Stimulated activated CD8-positive, alpha-beta memory T cell treated with anti-CD3 and anti-CD28 coated beads, Interleukin-2, amount 100 ng/mL, for 1 hour (primary cell): ENCODE measurements at places on chromosomes 13 and 19.

GRCh38 chr19:47663911-47664771 lies 49.1 kb upstream of the EHD2 start:
- DNase-seq = no peak

DNA sequence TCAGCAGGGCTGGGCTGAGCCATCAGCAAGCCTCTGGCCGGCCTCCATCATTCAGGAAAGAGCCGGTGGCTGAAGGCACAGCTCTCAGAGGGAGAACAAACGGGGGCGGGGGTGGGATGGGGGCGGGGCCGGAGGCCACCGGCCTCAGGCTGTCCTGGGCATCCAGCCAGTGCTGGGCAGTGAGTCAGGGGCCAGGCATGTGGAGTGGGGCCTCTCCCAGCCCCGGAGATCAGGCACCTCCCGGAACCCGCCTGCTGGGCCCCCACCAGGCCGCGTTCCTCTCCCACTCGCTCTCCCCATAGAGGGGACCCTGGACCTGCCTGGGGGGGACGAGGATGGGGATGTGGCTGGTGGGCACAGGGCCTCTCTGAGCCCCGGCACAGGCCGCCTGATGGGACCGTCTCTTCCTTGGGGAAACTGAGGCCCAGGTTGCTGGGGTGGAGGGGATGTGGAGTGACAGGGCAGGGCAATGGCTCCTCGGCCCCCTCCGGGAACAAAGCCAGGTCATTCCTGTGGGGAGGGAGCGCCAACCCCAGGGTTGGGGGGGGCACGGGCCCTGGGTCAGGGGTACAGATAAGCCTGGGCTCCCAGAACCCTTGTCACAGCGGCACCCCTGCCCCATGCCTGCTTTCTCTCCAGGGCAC lies 12.9 kb downstream of the SPC24 start:
- DNase-seq = no peak

DNA sequence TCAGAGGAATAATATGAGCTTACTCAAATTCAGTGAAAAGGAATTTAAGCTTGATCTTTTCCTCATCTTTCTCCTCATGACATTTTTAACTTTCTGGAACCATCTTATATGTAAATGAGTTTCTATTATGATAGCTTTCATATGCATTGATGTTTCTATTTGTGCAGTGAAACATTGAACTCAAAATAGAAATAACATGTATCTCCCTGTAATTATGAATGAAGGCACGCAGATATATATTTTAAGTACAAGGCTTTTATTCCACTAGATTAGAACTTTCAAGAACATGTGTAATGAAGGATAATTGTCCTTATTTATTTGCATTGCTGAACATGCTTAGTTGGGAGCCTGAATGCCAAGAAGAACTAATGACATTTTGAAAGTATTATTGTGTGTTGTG lies 1391.7 kb upstream of the MIR17HG start:
- no peak for DNase-seq

DNA sequence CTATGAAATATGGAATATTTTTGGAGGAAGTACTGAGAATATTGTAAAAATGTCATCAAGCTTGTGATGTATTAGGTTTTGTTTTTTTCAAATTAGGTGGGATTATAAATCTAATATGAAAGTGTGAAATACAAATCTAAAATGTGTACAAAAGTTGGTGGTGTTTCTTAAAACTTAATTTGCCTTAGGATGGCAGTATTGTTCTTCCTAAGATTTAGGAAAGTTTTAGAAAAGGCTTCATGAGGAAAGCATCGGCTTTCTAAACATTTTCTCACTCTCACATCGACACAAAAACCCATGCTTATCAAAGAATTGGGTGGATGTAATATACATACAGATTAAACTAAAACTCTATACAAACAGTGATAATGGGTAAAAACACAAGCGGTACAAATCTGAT lies 972.0 kb upstream of the PCDH20 start:
- DNase-seq = no peak

DNA sequence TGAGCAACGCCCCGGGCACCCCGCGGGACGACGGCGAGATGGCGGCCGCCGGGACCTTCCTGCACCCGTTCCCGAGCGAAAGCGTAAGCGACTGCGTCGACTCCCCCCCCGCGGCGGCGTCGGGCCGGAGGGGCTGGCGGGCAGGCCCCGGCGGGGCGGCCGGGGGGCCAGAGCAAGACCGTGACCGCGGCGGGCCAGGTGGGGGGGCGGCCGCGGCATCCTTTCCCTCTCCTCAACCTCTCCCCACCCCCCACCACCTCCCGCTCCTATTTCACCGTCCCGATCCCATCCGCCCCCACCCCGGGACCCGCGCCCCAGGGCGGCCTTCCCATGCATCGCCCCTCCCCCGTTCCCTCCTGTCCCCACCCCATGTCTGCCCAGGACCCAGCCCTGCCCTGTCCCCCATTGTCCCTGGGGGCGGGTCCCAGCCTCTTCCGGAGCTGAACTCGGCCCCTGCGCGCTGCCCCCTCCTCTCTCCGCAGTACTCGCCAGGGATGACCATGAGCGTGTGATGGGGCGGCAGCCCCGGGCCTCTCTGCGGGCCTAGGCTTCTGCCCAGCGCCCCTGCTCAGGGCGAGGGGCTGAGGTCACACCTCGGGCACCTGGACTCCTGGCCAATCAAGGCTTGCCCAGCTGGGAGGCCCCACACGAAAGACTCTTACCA lies 4.1 kb downstream of the ISYNA1 start:
- no peak for DNase-seq

- no peak for DNase-seq
Observed at GRCh38 chr13:79528759-79529191, 47.8 kb downstream of the NDFIP2 start.

- no peak for DNase-seq
Observed at GRCh38 chr19:17499648-17500446, 11.6 kb upstream of the PGLS start.

DNA sequence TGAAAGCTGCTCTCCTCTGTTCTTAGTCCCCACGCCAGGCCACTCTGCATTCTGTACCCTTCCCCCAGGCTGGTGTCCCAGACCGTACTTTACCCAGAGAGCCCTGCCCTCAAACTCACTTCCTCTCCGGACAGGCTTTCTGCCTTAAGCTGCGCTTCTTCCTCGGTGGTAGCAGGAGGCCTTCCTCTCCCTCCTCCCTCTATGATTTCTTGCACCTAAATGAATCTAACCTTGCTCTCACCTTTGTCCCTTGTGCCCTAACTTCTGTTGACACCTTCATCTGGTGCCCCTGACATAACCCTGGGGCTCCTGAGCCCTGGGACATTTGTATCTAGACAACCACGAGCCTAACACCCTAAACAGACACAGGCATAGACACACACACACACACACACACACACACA lies 29.6 kb upstream of the CEACAM21 start:
- no peak for DNase-seq

GRCh38 chr19:19342086-19343015 lies 21.7 kb downstream of the MAU2 start:
- no peak for DNase-seq

DNA sequence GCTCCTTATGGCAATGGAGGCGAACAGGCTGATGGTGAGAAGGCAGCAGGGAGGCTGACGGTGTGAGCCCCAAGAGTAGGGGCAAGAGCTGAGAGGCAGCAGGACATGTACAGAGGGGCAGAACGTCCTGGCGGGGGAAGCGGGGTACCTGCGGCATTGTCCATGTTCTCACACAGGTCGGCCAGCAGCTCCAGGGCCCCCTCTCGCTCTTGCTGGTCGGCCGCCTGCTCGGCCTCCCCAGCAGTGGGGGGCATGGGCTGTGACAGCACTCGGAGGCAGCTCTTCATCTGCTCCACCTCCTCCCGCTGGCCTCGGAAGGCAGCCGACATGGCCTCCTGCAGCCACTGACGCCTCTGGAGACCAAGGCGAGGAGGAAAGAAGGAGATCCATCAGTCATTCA lies 2.4 kb downstream of the HSPBP1 start:
- no peak for DNase-seq

- no peak for DNase-seq
Observed at GRCh38 chr13:44921931-44922758, 67.1 kb downstream of the NUFIP1 start.

- no peak for DNase-seq
Observed at GRCh38 chr13:23007426-23007825, 173.4 kb upstream of the SGCG start.
